ENCODE measurements at places on chromosomes 12 and 14. TPM values are rescaled to one million over a fixed set of nuclear protein-coding genes. Genes with fewer than 3 reads are reported as not detected.
A peak's percentile ranks its signal among the peaks of the same experiment; 100 is the strongest.

GRCh38 chr14:93980456-93981201 lies 4.3 kb upstream of the ASB2 start:
- DNase-seq = no peak

GRCh38 chr12:48165089-48165981 lies 8.0 kb upstream of the ASB8 start:
- peak; percentile 53 for DNase-seq

DNA sequence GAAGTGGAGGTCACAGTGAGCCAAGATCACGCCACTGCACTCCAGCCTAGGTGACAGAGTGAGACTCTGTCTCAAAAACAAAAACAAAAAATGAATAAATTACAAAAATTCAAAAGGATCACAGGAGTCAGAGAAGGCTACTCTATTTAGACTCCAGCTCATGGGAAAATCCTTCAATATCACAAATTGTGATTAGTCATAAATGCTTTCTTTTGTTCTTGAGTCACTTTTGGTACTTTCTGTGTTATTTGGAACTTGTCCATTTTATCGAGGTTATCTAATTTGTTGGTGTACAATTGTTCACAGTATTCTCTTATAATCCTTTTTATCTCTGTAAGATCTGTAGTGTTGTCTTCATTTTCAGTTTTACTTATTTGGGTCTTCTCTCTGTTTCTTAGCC lies 18.9 kb downstream of the ALDH2 start:
- DNase-seq = no peak

DNA sequence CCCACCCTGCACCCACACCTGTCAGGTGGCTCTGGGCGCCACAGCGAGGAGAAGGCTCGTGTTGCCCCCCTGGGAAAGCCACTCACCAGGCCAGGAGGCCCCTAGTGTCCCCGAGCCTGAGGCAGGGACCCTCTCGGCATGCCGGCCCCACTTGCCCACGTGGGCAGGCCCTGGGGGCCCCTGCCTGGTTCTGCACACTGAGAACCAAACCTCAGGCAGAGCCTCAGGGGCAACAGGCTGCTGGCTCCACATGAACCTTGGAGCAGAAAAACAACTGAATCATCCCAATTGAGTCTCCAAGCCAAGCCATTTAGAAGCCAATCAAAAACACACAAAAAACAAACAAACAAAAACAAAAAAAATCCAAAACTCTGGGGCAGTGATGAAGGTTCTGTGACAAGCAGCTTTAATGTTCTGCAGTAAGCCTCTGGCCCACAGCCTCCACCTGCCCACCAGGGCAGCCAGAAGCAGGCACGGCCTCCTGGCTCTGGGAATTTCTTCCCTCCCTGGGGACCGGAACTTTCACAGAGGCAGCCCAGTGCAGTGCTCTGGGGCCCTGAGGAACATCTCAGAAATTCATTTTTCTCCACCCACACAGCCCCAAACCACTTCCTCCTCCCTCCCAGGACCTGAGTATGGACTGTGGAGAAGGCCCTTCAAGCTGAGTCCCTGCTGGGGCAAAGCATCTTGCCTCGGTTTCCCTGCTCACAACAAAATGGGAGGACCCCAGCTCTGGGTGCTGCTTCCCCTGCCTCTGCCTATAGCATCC lies 90.2 kb downstream of the CHGA start:
- DNase-seq = no peak

- no peak for DNase-seq
Measured at GRCh38 chr14:40417777-40418401, 985.7 kb upstream of the FBXO33 start.

GRCh38 chr14:46368275-46368674 lies 283.3 kb downstream of the RPL10L start:
- no peak for DNase-seq

DNA sequence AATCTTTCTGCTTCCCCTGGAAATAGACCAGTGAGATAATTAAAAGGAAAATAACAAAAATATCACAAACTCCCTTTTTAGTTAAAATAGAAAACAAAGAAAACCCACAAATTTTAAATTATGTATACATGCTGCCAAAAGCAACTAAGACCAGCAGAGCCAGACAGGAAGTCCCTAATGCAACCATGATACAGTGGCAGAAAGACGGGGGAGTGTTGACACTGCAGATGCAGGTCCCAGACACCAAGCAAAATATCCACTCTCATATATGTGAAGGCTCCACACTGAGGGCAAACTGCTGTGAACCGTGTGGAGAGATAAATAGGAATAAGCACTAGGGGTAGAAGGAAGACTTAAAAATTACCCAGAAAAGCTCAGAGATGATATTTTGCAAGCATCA lies 401.0 kb downstream of the BTG1 start:
- DNase-seq = no peak

DNA sequence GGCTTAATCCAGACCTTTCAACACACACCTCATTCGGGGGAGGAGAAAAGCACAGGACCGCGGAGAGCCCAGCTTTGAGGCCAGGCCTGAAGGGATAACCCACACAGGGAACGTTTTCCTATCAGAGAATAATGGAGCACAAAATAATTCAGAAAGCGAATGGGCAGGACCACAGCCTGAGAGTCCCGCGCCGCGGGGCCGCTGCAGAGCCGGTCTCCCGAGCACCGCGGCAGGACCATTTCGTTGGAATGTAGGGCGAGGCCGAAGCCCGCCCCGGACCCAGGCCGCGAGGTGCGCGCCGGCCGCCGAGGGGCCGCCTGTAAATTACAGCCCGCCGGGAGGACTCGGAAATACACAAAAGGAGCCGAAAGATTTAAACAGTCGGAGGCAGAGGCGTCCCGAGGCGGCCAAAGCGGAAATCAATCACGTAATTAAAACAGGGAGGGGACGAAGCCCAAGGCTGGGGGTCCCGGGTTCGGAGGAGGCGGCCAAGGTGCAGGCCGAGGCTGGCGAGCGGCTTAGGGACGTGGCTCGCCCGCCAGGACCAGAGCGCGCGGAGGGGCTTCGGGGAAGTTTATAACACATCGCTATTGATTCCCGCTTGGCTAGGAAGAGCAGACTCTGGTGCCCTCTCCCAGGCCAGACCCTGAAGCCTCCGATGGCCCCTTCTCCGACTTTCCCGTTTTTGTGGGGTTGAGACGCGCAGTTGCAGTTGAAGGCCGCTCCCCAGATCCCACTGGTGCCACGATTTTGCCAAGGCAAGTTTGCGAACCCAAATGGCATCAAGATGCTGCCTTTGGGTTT lies 6.3 kb upstream of the HOXC4 start:
- DNase-seq = peak; percentile 52

DNA sequence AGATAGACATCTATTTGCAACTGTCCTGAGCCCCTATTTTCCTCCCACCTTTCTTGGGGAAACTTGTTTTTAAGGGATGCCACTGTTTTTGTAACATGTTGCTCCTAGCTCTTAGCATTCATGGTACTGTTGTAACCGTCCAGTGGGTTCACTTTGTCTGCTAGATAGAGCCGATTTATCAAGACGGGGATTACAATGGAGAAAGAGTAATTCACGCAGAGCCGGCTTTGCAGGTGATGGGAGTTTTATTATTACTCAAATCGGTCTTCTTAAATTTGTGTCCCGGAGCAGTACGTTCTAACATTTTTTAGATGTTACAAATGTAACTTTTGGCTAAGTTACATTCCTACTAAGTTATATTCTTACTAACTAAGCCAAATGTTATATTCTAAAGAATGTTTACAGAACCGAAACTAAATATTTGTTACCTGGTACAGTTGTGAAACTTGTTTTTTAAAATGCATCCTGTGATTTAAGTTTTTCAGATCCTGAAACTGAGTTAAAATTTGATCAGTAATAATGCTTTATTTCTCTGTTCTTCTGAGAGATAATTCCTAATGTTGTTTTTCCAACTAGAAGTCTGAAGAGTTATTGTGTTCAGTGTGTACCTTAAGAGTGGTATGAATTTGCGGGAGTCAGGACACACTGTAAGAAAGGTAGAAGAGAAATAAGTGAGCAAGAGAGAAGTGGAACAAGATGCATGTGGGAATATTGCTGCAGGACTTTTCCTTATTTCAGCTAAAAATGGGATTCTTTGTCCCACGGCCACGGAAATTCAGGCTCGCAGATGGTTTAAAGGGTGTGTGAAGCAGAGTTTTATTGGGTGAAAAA lies 20.6 kb upstream of the CLEC2D start:
- peak; percentile 13 for DNase-seq

GRCh38 chr12:89568484-89568883 lies 42.6 kb upstream of the POC1B start:
- no peak for DNase-seq

DNA sequence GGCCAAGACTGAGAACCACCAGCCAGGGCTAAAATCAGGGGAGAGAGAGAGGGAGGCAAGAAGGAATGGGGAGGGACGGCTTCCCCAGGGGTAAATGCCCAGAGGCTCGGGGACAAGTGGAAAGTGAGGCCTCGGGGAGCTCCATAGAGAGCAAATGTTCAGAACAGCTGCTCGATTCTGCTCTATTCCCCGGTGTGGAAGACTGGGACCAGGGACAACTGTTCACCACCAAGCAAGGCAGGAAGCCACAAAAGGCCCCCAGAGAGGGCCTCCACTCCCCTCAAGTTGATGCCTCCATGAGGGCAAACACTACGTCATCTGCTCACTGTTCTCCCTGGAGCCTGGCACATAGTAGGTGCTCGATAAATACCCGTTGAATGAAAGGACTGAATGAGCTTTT lies 53.5 kb downstream of the IRF2BPL start:
- no peak for DNase-seq

- no peak for DNase-seq
Measured at GRCh38 chr12:84772281-84772680, 140.3 kb downstream of the SLC6A15 start.

- DNase-seq = no peak
Measured at GRCh38 chr12:40647651-40648050, 44.6 kb upstream of the CNTN1 start.

GRCh38 chr12:101925935-101926334 lies 48.6 kb downstream of the DRAM1 start:
- no peak for DNase-seq

GRCh38 chr12:51345681-51346080 lies 798 bp downstream of the CELA1 start:
- DNase-seq = no peak

- no peak for DNase-seq
Measured at GRCh38 chr12:121524196-121524916, 56.5 kb downstream of the KDM2B start.

DNA sequence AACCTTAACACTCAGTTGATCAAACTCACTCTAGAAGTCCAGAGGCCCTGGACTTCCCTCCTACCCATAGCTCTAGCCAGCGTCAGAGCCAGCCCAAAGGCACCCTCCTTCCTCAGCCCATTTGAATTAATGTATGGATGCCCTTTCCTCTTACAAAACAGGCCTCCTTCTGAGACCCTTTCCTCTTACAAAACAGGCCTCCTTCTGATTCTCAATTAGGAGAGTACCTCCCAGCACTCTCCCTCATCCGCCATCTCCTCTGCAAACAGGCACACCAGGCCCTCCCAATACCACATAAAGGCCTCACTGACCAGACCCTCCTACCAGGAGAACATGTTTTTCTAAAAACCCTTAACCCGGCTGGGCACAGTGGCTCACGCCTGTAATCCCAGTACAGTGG lies 65.7 kb downstream of the MOK start:
- DNase-seq = no peak

DNA sequence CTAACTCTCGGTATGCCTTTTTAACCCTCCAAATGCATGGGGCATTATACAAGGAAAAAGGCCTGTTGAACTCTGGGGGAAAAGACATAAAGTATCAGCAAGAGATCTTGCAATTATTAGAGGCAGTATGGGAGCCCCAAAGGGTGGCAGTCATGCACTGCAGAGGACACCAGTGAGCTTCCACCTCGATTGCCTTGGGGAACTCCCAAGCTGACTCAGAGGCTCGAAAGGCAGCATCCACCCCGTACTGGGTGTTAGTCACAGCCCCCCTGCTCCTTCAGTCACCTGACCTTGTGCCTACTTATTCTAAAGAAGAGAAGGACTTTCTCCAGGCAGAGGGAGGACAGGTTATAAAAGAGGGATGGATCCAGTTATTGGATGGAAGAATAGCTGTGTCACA lies 781.4 kb upstream of the TMEM132C start:
- DNase-seq = no peak

- DNase-seq = no peak
Measured at GRCh38 chr14:38065106-38065762, 142.5 kb upstream of the SSTR1 start.

DNA sequence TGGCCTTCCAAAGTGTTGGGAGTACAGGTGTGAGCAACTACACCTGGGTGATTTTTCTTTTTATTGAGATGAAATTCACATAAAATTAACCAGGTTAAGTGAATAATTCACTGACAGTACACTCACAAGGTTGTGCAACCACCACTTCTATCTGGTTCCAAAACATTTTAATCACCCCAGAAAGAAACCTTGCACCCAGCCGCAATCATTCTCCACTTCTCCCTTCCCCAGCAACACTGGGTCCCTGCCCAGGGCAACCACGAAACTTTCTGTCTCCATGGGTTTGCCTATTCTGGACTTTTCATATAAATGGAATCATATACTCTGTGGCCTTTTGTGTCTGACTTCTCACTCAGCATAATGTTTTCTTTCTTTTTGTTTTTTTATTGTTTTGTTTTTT lies 26.3 kb upstream of the MLXIP start:
- no peak for DNase-seq

GRCh38 chr14:75972801-75973421 lies 8.9 kb downstream of the TGFB3 start:
- no peak for DNase-seq

DNA sequence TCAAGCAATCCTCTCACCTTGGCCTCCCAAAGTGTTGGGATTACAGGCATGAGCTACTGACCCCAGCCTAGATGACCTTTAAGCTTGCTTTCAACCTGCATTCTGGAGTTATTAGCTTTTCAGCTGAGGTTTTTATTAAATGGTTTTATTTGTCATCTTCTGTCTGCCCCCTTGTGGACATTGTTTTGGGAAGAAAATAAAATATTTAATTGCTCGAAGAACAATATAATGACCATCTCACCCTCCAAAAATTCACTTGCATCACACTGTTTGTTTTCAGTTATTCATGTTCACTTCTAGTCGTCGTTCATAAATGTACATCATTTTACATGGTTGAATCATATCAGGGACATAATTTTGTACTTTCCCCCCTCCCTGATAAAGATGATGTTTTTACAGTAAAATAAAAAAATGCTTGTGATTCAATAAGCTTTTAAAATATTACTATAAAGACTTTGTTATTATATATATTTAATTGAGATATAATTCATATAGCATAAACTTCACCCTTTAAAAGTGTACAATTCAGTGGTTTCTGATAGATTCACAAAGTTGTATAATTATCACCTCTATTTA lies 10.1 kb upstream of the SPATS2 start:
- DNase-seq = no peak

PLCZ1 gene
- polyA plus RNA-seq = 0.41 TPM

UNC79 gene
- 0.75 TPM for polyA plus RNA-seq

CLBA1 gene
- 22.4 TPM for polyA plus RNA-seq

FGF23 gene
- 0.06 TPM for polyA plus RNA-seq

SLCO1B3 gene
- 0.86 TPM for polyA plus RNA-seq

ANKS1B gene
- polyA plus RNA-seq = 4.0 TPM

MGP gene
- polyA plus RNA-seq = 29.4 TPM

RNASE1 gene
- polyA plus RNA-seq = 199 TPM

ASB2 gene
- 0.53 TPM for polyA plus RNA-seq

LBHD2 gene
- not detected for polyA plus RNA-seq

All from left renal cortex interstitium (tissue), 4 donors.